ENCODE measurements at places on chromosomes 4 and X.

DNA sequence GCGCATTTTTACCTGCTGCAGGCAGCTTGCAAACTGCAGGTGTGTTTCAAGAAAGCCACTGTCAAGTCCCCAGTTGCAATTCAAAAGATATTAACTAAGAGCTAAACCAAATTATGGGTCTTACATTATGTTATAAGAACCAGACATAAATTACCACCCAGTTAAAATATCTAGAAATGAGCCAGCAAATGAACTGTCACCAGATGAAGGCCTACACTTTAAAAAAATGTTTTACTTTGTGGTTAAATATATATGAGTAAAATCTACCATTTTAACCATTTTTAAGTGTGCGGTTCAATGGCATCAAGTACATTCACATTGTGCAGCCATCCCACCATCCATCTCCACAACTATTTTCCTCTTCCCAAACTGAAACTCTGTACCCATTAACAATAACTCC, 32.0 kb upstream of the TMEM131L start:
- no peak for DNase-seq

- no peak for DNase-seq
These were observed at the start of gene ZFP42 for GRCh38 chr4:187995322-187996207. ZFP42 (plus strand) TSS chr4:187995771; CDS start chr4:188002808, 7,037 bp downstream.

- DNase-seq = no peak
These were observed 181.0 kb downstream of the LDB2 start for GRCh38 chr4:16717266-16717970.

DNA sequence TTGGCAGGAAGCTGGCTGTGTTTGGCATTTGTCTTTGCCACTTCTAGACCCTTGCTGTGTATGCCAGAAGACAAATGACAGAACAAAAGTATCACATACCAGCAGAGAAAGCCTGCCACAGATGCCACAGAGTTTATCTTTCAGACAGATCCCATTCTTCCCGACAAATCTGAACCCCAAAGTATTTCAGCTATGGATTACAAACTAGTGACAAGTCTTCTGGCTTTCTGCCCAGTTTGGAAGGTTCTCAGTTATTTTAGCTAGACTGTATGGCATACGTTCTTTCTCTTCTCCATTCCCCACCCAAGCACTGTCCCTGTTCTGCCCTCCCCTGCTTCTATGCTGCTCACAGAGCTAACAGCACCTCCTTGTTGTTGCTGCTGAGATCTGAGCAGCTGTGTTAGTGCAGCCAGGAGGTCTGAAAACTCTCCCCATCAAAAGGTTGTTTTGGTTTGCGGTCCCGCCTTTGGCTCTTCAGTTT, 236.7 kb downstream of the FRAS1 start:
- no peak for DNase-seq

GRCh38 chrX:46730765-46731164, 28.2 kb downstream of the SLC9A7 start:
- no peak for DNase-seq

DNA sequence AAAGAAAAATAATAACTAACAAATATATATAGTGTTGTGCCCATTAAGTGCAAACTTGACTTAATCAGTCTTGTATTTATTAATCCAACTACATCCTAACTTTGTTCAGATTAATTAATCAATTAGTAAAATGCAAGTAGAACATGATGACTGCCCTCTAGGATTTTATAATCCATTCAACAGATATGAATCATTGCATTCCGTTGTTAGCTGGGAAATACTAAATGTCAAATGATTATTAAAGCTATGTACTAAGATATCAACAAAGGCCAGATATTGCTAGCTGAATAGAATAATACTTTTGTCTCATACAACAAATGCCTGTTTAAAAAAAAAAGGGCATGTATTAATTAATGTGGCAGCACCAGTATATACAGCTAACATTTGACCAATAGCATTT, 1366.3 kb downstream of the STIM2 start:
- DNase-seq = no peak

DNA sequence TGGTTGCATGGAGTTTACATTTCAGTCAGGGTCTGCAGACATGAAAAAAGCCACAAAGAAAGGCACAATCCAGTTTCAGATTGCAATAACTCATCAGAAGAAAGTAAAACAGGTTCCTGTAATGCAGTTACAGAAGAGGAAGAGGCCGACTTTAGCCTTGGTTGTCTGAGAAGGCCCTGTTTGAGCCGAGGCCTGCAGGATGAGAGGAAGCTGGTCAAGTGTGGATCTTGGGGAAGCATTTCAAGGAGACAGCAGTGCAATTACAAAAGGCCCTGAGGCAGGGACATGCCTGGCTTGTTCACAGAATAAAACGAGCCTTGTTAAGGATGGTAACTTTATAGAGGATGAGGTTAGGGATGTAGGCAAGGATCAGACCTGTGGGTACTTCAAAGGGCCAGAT, 62.4 kb downstream of the AFF2 start:
- DNase-seq = no peak

DNA sequence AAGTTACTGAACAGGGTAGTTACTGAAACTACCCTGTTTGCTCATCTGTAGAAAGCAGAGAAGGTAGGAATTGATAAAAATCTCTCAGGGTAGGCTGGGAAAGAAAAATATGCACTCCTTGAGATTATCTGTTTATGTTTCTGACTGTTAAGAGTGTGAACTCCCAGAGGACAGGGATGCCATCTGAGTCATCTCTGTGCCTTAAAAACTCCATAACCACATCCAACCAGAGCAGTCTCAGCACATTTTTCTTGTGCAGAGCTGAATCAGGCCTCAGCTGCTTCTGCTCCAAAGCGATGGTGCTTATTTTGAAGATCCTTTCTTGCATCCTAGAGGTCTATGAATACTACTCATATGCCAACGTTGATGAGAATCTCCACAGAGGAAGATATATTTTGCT, 9.9 kb downstream of the CENPVL3 start:
- no peak for DNase-seq

DNA sequence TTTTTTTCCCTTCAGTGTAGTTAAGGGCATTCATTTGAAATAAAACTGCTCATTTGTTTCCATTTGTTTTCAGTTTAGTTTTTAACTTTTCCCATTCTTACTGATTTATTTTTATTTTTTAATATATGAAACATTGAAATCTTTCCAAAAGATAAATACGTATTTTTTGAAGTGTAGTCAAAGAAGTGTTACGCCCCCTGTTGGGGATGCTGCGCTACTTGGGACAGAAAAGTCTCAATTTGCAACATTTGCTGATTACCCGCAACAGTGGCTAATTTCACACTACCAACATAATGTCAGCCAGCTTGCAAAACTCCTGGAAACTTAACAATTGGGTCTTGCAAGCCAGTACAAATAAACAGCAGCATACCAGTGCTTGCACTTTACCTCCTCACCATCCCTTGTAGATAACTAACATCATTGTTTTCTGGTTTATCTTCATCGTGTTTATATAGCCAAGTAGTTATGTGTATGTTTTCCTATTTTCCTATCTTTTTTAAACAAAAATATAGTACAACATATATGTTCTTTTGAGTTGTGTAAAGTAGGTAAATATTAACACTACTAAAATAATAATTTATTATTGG, 158.6 kb downstream of the STPG2 start:
- DNase-seq = no peak

- peak; percentile 1 for DNase-seq
These were observed 39.6 kb downstream of the ZCCHC13 start for GRCh38 chrX:74343343-74344279.

GRCh38 chr4:80171656-80172055, 25.6 kb upstream of the PRDM8 start:
- DNase-seq = no peak

DNA sequence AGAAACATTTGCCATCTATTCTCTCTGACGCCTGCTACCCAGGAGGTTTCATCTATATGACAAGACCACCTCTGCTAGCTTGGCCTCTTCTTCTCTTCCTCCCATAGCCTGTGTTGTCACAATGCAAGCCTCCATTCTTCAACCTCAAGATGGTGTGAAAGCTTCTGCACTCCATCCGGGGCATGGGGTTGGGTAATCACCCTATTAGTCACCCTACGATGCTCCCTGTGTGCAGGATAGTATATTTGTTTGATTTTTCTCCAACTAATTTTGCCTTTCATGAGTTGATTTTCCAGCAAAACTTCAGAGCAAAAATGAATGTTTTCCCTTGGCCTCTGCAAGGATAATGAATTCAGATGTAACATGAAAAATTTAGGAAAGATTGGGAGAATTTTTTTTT, 128.0 kb upstream of the STS start:
- DNase-seq = no peak

- DNase-seq = no peak
These were observed 384.4 kb upstream of the PABPC4L start for GRCh38 chr4:134585972-134586371.

DNA sequence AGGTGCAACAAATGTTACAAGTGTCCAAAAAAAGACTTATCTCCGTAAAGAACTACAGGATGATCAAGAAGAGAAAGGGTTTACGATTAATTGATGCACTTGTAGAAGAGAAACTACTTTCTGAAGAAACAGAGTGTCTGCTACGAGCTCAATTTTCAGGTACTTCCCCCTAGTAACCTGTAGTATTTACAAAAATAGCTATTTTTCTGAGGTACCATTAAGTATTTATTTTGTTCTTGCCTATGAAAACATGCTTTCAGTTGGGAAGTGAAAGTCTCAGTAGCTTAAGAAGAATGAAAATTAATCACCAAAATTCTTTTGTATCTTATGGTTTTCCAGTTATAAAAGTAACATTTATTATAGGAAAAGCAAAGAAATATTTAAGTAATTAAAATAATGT, 5.9 kb downstream of the THAP9 start:
- no peak for DNase-seq

- no peak for DNase-seq
These were observed 487.7 kb upstream of the INTU start for GRCh38 chr4:127145006-127145540.

GRCh38 chr4:1285790-1286553, 3.7 kb upstream of the MAEA start:
- peak; percentile 35 for DNase-seq

GRCh38 chrX:134645936-134646543, 12.2 kb downstream of the PLAC1 start:
- DNase-seq = no peak

DNA sequence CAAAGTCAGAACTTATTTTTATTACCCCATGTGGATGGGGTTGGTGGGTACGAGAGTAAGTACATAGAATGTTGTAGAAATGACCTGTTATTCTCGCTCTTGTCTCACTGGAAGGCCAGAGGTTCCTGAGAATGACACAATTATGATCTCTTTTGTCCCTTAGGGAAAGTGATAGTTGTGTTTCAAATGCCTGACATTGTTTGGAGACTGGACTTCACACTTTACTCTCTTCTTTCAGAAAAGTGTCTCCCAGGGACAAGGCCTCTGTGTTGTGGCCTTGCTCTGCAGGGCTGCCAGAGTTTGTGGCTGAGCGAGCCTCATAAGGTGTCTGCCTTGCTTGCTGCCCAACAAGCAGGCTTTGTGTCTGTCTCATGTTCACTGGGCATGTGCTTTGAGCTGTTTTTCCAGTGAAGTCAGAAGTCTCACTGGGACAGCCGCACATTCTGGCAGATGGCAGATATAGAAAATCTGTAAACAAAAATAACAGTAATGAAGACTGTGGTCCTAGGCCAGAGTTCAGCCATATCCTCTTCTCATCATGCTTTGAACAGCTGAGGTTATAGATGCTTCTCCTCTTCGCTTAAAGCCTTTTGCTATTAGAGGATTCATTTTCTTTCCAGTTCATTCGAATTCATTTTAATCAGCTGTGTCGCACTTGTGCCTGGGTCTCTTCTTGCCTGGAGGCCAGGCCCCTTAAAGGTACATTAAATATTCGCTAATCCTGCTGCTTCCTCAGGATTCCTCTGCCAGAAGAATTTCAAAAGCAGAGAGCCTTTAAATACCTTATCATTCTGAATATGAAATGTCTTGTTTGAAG, 14.4 kb downstream of the PPEF1 start:
- no peak for DNase-seq

- no peak for DNase-seq
These were observed 473 bp upstream of the VAMP7 start for GRCh38 chrX:155880586-155881157.

DNA sequence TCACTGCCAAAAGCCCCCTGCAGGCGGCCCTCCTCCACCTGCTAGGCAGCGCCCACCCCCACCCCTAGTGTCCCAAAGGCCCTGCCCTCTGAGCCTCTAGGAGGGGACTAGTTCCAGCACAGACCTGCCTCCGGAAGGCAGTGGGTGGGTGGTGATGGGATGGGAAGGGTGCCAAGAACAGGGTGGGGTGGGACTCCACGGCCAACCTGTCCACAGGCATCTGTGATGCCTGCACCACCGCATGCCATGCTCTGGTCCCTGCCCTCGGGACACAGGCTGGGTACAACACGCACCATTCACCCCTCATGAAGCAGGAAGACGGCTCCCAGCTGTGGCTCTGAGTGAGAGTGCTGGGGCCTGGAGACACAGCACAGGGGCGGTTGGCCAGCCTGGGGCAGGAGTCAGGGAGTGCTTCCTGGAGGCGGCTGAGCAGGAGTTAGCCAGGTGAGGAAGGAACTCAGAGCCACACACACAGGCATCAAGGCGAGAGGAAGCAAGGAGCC, 243.1 kb upstream of the PSAPL1 start:
- DNase-seq = no peak

- DNase-seq = no peak
These were observed 37.7 kb upstream of the MTNR1A start for GRCh38 chr4:186592966-186593586.

- no peak for DNase-seq
These were observed 36.9 kb downstream of the FHDC1 start for GRCh38 chr4:152972821-152973628.

GRCh38 chrX:111124418-111124817, 28.4 kb downstream of the PAK3 start:
- DNase-seq = no peak

DNA sequence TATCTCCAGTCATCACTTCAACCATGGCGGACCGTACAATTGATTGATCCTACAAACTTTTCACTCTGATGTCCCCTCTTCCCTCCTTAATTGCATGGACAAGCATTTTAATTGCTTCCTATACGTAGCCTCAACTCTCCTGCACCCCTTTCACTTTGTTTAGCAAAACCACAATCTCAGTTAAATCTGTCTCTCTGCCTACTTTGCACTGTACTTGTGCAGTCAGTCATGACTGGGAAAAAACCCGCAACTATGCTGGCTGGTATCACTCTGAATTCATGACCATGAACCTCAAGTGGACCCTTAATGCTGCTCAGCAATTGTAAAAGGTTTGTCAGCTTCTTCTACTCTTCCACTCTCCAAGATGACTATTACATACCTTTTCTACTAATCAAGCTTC, 51.7 kb upstream of the AFF2 start:
- DNase-seq = no peak

GRCh38 chr4:9925750-9926439, 95.4 kb downstream of the SLC2A9 start:
- no peak for DNase-seq
